ENCODE measurements at places on chromosomes 11 and 22.
A peak's percentile ranks its signal among the peaks of the same experiment; 100 is the strongest.

DNA sequence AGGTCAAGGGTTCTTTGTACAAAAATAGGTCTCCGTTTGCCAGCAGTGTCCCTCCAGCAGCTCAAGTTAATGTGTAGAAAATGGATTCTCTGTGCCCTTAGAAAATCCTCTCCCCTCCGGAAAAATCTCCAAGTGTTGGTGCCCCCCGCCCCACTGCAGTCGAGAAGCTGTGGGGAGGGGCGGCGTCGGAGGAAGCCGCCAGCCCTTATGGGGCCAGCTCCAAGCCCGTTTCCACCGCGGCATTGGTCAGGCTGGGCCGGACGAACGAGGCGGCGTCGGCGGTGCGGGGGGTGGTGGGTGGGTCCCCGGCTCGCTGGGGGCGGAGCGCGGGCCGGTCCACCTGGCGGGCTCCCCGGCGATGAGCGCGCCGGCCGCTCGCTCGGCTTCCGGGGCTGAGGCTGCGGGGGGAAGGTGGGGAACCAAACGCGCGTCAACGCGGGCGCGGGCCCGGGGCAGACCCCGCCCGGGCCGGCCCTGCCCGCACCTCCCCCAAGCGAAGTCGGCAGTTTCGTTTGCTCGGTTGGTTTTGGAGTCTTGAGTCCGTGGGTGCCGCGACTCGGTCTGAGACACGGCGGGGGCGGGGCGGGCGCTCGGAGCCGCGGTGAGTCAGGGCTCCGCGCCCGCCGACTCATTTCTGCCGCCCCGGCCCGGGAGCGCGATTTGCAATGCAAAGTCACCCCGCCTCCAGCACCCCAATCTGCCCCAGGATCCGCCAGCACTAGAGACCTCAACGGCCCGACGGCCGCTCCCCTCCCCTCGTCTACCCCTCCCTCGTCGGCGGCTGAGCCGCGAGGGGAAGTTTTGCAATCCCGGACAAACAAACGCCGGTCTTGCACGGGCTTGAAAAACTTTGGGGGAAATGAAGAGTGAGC lies 1.4 kb downstream of the ASCL2 start:
- peak; percentile 68 for DNase-seq

DNA sequence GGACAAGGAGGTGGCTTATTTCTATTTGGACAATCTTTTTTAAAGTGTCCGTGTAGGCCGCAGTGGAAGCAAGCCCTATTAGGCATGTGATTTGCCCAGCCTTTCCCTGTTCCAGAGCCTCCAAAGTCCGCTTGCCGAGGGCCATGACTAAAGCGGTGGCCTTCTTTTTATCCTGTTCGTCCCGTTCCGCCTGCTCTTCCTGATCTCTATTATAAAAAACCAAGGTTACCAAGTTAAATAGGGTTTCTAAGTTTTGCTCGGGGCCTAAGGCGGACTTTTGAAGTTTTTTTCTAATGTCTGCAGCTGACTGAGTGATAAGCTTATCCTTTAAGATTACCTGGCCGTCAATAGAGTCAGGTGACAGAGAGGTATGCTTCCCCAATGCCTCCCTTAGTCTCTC lies 21.6 kb upstream of the MUC15 start:
- no peak for DNase-seq

- DNase-seq, result no peak
These were observed 77.4 kb upstream of the BLID start for GRCh38 chr11:122193457-122193856.

DNA sequence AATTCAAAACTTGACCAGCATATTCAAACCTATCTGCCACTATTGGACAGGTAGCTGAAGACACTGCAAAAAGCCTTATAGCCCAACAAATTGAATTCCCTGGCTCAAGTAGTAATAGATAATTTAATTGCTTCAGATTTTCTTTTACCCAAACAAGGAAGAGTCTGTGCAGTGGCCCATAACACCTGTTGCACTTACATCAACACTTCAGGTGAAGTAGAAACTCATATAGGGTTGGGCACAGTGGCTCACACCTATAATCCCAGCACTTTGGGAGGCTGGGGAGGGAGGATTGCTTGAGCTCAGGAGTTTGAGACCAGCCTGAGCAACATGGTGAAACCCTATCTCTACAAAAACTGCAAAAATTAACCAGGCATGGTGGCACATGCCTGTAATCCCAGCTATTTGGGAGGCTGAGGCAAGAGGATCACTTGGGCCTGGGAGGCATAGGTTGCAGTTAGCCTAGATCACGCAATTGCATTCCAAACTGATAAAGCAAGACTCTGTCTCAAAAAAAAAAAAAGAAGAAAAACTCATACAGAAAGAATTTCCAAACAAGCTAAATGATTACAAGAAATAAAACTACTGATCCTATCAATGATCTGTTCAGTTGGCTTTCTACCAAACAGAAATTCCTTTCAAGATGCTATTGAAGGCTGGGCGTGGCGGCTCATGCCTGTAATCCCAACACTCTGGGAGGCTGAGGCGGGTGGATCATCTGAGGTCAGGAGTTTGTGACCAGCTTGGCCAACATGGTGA lies 9.5 kb downstream of the FOLR3 start:
- DNase-seq, result no peak

GRCh38 chr11:64355078-64355940 lies 3.7 kb upstream of the RPS6KA4 start:
- DNase-seq, result no peak

- no peak for DNase-seq
These were observed 80.2 kb downstream of the CCDC34 start for GRCh38 chr11:27282806-27283205.

- no peak for DNase-seq
These were observed 11.6 kb downstream of the MMP3 start for GRCh38 chr11:102831489-102832440.

- DNase-seq, result no peak
These were observed 118.5 kb downstream of the ELP4 start for GRCh38 chr11:31628111-31628510.

- no peak for DNase-seq
These were observed 156.2 kb downstream of the BRD1 start for GRCh38 chr22:49671331-49672013.

- no peak for DNase-seq
These were observed 14.4 kb upstream of the SPTBN2 start for GRCh38 chr11:66743271-66743968.

- DNase-seq, result no peak
These were observed 877 bp downstream of the ALG9 start for GRCh38 chr11:111870522-111870885.

- DNase-seq, result no peak
These were observed 5.7 kb downstream of the IGSF22 start for GRCh38 chr11:18720091-18720807.

- DNase-seq, result no peak
These were observed at the start of gene ATXN10 for GRCh38 chr22:45671783-45672563. ATXN10 (plus strand) TSS chr22:45671834; CDS start chr22:45672064, 230 bp downstream.

GRCh38 chr22:49119551-49119952 lies 708.1 kb downstream of the BRD1 start:
- no peak for DNase-seq

GRCh38 chr11:19225581-19225980 lies 15.2 kb downstream of the E2F8 start:
- DNase-seq, result no peak

- DNase-seq, result no peak
These were observed 53.9 kb downstream of the KCNQ1 start for GRCh38 chr11:2498750-2499149.

DNA sequence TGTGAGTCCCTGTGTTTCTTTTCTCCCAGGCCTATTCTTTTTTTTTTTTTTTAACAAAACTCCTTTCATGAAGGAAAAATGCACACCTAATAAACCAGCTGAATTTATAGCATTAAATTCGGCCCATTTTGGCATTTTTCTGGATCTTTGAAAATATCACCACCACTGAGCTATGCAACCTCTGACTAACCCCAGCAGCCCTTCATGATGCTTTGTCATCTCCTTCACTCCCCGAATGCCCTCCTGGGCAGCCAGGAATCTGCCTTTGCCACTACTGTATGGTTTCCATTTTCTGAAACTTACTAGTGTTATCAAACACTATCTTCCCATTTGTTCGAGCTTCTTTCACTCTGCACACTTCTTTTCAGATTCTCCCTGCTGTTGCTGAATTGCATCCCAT lies 97.9 kb downstream of the ZNF280B start:
- no peak for DNase-seq

- no peak for DNase-seq
These were observed 41.0 kb upstream of the SPON1 start for GRCh38 chr11:13921545-13921944.

DNA sequence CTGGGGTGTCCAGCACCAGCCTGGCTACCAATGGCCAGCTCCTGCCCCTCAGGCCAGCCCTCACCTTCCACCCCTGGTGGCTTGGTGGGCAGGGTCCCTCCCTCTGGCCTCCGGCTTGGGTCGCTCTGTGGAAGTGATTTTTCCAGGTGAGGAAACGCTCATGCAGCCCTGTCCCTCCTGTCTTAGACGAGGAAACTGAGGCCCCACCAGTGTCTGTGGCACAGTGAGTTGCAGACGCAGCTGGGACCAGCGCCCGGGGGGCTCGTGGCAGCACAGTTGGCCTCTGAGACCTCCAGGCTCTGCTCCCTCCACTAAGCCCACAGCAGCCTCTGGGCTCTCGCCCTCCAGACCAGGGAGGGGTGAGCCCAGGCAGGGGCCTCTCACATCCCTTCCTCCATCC lies 6.2 kb downstream of the B3GAT1 start:
- no peak for DNase-seq

DNA sequence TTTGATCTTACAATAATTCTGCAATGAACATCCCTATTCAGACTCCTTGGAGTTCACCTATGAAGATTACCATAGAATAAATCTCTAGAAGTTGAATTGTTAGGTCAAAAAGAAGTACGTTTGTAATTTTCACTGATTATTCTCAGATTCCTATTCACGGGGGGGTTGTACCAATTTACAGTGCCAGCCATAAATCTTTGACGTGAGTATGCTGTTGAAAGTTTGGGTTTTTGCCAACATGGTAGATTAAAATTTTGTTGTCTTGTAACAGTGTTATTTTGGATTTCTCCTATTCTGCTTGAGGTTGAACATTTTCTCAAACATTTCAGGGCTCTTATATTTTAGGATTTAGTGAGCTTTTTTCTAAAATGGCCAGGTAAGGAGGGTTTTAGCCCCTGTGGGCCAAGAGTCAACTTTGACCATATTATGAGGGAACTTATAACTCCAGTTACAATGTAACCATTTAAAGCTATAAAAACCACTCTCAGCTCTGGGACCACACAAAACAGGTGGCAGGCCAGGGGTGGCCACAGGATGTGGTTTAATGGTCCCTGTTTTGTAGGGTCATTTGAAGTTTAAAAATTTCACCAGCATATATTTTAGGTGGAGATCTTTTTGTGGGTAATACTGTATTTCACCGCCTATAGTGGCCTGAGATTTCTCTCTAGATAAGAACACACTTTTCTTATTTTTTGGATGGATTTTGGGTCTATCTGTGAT lies 25.8 kb downstream of the GGTLC2 start:
- no peak for DNase-seq
